ENCODE measurements at places on chromosomes 11 and 22.

DNA sequence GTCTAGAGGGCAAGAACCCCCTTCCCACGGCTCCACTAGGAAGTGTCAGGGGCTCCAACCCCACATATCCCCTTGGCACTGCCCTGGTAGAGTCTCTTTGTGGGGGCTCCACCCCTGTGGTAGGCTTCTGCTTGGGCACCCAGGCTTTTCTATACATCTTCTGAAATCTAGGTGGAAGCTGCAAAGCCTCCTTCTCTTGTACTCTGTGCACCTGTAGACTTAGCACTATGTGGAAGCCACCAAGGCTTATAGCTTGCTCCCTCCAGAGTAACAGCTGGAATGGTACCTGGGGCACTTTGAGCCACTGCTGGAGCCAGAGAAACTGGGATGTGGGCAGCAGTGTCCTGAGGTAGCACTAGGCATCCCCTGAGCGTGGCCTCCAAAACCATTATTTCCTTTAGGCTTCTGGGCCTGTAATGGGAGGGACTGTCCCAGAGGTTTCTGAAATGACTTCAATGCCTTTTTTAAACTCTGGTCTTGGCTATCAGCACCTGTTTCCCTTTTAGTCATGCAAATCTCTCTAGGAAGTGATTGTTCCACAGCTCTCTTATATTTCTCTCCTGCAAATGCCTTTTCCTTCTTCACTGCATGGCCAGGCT is 68.4 kb downstream of the TRAF6 start:
- DNase-seq = no peak

- DNase-seq = no peak
These were observed 20.6 kb downstream of the CYTH4 start for GRCh38 chr22:37302674-37303555.

DNA sequence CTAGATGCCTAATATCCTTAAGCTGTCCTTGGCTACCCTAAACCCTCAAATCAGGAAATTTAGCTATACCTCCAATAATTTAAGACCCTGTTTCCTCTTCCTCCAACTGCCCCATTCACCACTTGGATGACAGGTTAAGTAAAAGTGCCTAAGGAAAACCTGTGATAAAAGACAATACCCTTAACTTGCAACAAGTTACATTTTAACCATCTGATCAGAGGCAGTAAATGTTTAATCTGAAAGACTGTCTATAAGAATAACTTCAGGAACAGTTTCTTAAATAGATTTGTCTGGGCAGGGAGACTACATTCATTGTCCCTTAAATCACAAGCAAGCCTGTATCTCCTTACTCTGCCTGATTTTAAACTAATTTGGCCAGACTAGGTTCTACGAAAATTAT is 129.1 kb downstream of the APOL5 start:
- no peak for DNase-seq

DNA sequence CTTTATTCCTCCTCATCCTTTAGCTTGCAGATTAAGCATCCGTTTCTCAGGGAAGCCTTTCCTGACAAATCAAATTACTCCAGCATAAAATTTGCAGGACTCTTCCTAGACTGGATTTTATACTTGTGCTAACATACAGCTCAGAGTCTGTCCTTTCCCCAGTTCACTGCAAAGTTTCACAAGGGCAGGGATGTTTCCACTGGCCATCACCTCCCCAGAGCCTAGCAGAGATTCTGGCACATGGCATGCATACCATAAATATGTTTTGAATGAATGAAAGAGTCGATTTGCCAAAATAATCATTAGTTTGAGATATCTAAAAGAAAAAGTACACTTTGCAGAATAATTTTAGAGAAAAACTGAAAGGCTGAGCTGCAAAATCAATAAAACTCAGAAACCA is 10.6 kb downstream of the MSANTD4 start:
- no peak for DNase-seq
